ENCODE measurements at places on chromosomes 4 and X. TPM values are rescaled to one million over a fixed set of nuclear protein-coding genes. Genes with fewer than 3 reads are reported as not detected.

GRCh38 chr4:13455411-13455810, 28.7 kb downstream of the RAB28 start:
- H3K27ac ChIP-seq = no peak overlapping the region
- no peaks in the 10 kb centered on the region for H3K27me3 ChIP-seq
- DNase-seq = no peak
- peaks cover 4% of the 10 kb centered on the region for H3K4me1 ChIP-seq
- H3K4me3 ChIP-seq = no peak overlapping the region

GRCh38 chr4:53905941-53906377, 158.4 kb downstream of the CHIC2 start:
- peaks cover 4% of the 10 kb centered on the region for H3K36me3 ChIP-seq
- H3K4me1 ChIP-seq = peaks cover 9% of the 10 kb centered on the region
- no peak overlapping the region for H3K27ac ChIP-seq
- H3K27me3 ChIP-seq = peaks cover 85% of the 10 kb centered on the region

- H3K27me3 ChIP-seq = no peaks in the 10 kb centered on the region
- peak overlapping the region; percentile 89 for H3K4me3 ChIP-seq
- peaks cover 30% of the 10 kb centered on the region for H3K4me1 ChIP-seq
- peak overlapping the region; percentile 98 for H3K27ac ChIP-seq
- peak; percentile 25 for DNase-seq
- peaks cover 3% of the 10 kb centered on the region for H3K36me3 ChIP-seq
Measured at GRCh38 chrX:53714580-53715345, 28.2 kb upstream of the HUWE1 start.

DNA sequence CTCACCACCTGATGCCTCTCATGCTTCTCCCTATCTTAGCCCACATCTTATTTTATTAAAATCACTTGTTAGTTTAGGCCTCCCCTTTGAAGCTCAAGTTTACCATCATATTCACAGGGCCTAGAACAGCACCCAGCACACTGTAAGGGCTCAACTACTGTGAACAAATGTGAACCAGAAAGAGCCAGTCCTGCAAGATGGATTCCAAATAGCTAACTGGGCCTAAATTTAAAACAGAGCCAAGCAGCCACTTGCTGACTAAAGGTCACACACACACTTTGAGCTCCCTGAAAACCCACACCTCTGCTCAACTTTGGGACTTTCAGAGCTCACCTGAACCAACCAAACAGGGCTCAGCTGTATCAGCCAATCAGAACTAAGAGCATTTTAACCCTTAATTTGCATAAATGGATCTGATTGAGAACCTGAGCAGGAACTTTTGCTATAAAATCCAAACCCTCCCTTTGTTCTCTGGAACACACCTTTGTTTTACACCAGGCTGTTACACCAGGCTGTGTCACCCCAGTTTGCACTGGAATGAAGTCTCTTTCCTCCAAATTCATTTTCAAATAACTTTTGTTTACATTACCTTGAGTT, 62.1 kb upstream of the EXOC1L start:
- H3K4me3 ChIP-seq = no peak overlapping the region
- H3K27me3 ChIP-seq = peaks cover 6% of the 10 kb centered on the region
- DNase-seq = no peak
- H3K4me1 ChIP-seq = peaks cover 4% of the 10 kb centered on the region
- no peaks in the 10 kb centered on the region for H3K36me3 ChIP-seq

DNA sequence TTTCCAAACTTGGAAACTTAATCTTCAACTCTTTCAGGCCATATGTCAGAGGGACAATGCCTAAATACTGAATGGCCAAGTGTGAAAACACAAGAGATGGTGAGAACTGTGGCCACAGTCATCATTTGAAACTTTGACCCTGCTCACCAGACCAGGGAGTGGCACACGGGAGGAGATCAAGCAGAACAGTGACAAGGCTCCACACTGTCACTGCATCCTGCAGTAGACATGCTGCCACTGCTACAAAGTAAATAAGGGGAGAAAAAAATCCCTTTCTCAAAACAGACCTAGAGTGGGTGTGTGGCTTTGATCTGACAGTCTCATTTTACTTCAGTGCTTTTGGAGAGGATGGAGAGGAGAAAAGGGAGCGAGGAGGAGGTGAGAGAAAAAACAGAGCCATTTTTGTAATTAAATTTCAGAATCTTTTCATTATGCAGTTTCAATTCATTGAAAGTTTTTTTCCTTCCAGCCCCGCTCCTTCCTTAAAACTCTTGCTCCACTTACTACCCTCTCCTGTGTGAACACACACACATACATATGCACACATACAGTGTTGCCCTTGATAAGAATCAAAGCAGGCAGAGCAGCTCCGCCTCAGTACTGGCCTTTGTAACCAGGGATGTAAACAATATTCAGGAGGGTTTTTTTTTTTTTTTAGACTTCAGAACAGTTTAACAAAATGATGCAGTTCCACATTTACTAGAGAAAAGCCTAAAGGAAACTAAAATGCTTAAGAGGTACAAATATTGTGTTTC, 34.4 kb downstream of the NEXMIF start:
- no peaks in the 10 kb centered on the region for H3K36me3 ChIP-seq
- no peaks in the 10 kb centered on the region for H3K27me3 ChIP-seq
- H3K27ac ChIP-seq = no peak overlapping the region

DNA sequence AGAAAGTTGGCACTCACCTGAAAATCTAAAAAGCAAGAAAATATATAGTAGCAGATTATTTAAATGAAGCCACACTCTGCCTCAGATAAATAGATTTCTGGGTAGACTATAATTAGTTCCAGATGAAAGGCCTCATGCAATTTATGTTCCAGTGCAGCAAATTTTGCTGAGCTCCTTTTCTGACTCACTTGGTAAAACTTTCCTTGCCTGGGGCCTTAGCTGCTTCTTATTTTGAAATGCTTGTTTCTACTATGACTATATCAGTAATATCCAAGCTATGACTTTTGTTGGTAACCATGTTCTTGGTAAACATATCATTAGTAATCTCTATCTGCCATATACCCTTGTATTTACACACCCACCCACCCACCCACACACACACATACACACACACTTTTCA, 961.8 kb downstream of the SH3BGRL start:
- H3K27ac ChIP-seq = no peak overlapping the region
- no peaks in the 10 kb centered on the region for H3K36me3 ChIP-seq
- H3K27me3 ChIP-seq = no peaks in the 10 kb centered on the region
- DNase-seq = no peak

DNA sequence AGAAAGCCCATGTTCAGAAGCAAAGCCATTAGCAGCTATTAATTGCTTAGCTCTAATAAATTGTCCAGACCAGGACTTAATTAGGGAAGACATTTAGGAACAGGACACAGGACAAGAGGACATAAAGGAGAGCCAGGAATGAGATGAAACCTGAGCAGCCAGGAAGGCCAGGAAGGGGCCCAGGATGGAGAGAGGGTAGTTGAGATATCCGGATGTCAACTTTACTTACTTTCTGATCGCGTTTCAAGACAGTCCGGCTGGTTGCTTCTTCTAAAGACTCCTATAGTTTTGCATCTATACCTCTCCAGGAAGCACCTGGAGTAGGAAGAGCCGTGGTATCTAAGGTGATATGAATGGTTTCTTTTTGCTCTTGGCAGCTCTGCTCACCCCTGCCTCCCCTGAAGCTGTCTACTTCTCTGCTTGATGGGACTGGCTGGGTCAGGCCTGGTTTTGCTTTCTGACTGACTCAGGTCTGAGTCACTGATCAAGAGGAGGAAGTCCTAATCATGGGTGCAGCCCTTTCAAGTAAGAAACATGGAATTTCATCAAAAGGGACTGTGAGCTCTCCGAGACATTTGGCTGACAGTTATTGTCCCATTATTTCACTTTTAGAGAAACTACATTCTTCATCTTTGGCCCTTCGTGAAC, 733.3 kb downstream of the RPA4 start:
- no peak overlapping the region for H3K27ac ChIP-seq
- H3K27me3 ChIP-seq = no peaks in the 10 kb centered on the region
- DNase-seq = no peak
- H3K36me3 ChIP-seq = no peaks in the 10 kb centered on the region
- no peaks in the 10 kb centered on the region for H3K4me1 ChIP-seq
- no peak overlapping the region for H3K4me3 ChIP-seq

DNA sequence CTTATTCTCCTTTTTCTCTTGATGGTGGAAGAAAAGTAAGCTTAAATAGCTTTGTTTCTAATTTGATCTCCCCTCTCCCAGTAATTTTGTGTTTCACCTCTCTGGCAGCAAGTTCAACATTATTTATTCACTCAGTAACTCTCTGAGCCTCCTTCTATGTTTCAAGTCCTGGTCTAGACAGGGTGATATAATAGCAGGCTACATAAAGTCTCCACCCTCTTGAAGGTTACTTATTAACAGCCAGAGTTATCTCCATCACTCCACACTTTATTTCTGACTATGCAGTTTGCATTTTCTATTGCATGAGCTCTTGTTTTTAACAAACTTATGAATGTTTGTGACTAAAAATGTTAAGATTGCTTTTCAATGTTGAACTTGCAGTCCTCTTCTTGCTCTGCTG, 17.8 kb upstream of the ANOS1 start:
- peaks cover 2% of the 10 kb centered on the region for H3K36me3 ChIP-seq
- H3K4me3 ChIP-seq = no peak overlapping the region
- H3K27me3 ChIP-seq = peaks cover 15% of the 10 kb centered on the region
- H3K27ac ChIP-seq = no peak overlapping the region
- DNase-seq = no peak
- no peaks in the 10 kb centered on the region for H3K4me1 ChIP-seq

- DNase-seq = no peak
- peak overlapping the region; percentile 100 for H3K4me3 ChIP-seq
- peaks cover 30% of the 10 kb centered on the region for H3K4me1 ChIP-seq
- H3K36me3 ChIP-seq = peaks cover 4% of the 10 kb centered on the region
- peak overlapping the region; percentile 91 for H3K27ac ChIP-seq
Measured at GRCh38 chr4:110196871-110197528, 1.4 kb downstream of the ELOVL6 start.

GRCh38 chrX:101787934-101788333, 128.3 kb upstream of the ARMCX2 start:
- H3K36me3 ChIP-seq = no peaks in the 10 kb centered on the region
- no peak overlapping the region for H3K27ac ChIP-seq
- H3K4me1 ChIP-seq = no peaks in the 10 kb centered on the region

DNA sequence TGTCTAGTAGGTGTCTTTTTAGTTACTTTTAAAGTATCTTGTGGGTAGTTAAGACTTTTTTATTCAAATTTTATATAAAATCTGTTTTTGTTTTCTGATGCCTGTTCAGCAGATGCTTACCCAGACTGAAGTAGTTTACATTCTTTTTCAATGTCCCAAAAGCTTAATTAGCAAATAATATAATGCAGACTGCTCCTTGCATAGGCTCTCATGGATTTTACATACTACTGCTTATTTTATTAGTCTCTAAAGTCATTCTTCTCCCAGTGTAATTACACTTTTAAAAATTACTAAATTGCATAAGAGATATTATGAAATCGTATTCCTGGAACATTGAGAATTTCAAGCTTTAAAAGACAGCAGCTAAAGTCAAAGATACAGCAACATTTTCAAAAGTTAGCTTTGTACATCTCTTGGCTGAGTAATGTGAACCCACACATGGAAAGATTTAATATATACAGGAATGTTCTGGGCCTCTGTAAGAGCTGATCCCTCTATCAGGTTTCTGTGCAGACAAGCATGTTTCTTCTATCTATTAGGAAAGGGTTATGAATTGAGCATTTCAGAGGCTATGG, 148.4 kb upstream of the SPRY1 start:
- DNase-seq = no peak
- no peaks in the 10 kb centered on the region for H3K27me3 ChIP-seq
- H3K4me1 ChIP-seq = no peaks in the 10 kb centered on the region
- no peak overlapping the region for H3K27ac ChIP-seq
- no peaks in the 10 kb centered on the region for H3K36me3 ChIP-seq

DNA sequence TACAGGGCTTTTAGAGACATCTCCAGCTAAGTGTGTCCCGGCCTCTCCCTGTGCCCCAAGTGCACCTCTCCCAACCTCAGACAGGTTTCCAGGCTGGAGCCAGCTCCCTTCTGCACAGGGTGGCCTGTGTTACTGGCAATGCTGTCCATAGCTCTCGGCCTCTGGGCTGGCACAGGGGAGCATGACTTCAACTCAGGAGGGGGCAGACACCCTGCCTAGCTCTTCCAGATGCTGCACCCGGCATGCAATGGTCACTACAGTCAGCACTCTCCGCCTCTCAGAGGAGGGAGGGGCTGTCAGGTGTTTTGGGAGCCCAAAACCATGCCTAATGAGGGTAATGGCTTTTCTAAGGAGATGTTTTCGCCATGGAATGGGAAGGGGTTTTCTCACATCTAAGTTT, 2.4 kb upstream of the IRAK1 start:
- DNase-seq = no peak
- H3K36me3 ChIP-seq = no peaks in the 10 kb centered on the region
- H3K27me3 ChIP-seq = no peaks in the 10 kb centered on the region
- no peak overlapping the region for H3K4me3 ChIP-seq
- peaks cover 6% of the 10 kb centered on the region for H3K4me1 ChIP-seq
- no peak overlapping the region for H3K27ac ChIP-seq

- DNase-seq = no peak
- H3K27me3 ChIP-seq = peaks cover 8% of the 10 kb centered on the region
- H3K36me3 ChIP-seq = no peaks in the 10 kb centered on the region
- no peak overlapping the region for H3K27ac ChIP-seq
Measured at GRCh38 chr4:47074816-47075215, 43.4 kb downstream of the GABRB1 start.

DNA sequence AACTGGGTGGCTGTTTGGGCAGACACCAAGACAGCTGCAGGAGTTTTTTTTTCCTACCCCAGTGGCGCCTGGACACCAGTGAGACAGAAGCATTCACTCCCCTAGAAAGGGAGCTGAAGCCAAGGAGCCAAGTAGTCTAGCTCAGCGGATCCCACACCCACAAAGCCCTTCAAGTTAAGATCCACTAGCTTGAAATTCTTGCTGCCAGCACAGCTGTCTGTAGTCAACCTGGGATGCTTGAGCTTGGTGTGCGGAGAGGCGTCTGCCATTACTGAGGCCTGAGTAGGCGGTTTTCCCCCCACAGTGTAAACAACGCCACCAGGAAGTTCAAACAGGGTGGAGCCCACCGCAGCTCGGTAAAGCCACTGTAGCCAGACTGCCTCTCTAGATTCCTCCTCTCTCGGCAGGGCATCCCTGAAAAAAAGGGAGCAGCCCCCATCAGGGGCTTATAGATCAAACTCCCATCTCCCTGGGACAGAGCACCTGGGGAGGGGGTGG, 171.4 kb downstream of the ARHGEF9 start:
- no peak overlapping the region for H3K4me3 ChIP-seq
- DNase-seq = no peak
- no peaks in the 10 kb centered on the region for H3K36me3 ChIP-seq
- H3K27me3 ChIP-seq = no peaks in the 10 kb centered on the region
- no peak overlapping the region for H3K27ac ChIP-seq
- H3K4me1 ChIP-seq = no peaks in the 10 kb centered on the region

The TMPRSS11B gene
- total RNA-seq = not detected

The CSAG2 gene
- total RNA-seq = not detected

The HSPA4L gene
- not detected for total RNA-seq

The MAGED4B gene
- 5.5 TPM for total RNA-seq

The CHST7 gene
- 6.3 TPM for total RNA-seq

The ADD1 gene
- total RNA-seq = 211 TPM

The YY2 gene
- 1.0 TPM for total RNA-seq

The TMEM47 gene
- total RNA-seq = not detected

The TMEM144 gene
- total RNA-seq = 0.50 TPM

The CXCL6 gene
- not detected for total RNA-seq

The GLRB gene
- not detected for total RNA-seq

Measured in T-helper 17 cell (primary cell).